ENCODE measurements at places on chromosomes 16 and 17.

DNA sequence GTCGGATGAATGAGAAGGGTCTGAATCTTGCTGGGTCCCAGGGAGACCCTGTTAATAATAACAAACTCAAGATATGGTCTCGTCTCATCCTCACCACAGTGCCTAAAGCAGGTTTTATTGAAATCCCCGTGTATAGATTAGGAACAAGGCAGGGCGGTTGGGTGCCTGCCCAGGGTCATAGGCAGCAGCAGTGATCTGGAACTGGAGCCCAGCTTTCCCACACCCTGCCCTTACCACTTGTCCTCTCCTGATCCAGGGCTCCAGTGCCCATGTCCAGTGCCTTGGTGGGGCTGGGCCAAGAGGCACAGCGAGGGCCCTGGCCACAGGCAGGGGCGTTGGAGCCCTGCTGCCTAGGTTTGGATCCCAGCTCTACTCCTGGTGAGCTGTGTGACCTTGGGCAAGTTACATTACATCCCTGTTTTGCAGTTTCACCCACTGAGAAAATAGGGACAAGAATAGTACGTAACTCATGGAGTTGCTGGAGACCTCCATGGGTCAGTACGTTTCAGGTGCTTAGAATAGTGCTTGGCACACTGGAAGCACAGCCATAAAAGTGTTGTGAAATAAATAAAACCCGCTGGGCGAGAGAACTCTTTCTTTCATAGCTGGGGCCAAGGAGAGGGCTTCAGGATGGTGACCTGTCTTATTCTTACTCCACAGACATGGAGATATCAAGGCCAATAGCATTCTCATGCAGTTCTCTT, 13.9 kb downstream of the SOCS3 start:
- no peak for DNase-seq

GRCh38 chr17:3964203-3965117, at the start of gene ATP2A3:
TSS of gene ATP2A3 (minus strand) at chr17:3964437. CDS start at chr17:3964291, 146 bp downstream.
- peak; percentile 60 for DNase-seq

DNA sequence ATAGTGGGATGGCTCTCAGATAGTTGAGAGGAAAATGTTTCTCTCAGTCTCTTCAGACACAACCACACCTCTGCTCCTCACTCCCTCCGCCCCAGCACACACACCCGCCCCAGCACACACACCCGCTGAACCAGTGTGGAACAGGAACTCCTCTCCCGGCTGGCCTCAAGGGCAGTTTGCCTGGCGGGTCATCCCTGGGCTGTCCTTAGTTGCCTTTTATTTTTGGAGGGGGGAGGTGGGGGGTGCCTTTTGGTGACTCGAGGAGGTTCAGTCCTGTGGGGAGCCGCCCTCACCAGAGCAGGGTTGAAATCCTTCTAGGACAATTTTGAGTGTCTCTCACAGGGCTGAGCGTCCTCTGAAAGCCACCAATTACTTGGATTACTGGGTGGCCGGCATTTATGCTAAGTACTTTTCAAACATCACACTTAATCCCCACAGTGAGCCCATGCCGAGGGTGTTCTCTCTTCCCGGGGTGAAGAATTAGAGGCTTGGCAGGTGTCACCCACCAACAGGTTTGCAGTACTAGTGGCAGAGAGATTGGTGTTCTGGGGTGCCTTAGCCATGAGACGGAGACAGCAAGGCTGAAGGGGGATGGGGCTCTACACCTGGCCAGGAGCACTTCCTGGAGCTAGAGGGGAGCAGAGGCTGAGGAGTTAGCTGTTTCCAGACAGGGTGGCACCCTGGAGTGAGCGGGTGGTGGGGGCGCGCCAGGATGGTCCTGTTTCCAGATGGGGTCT, 2.8 kb downstream of the RASD1 start:
- no peak for DNase-seq

DNA sequence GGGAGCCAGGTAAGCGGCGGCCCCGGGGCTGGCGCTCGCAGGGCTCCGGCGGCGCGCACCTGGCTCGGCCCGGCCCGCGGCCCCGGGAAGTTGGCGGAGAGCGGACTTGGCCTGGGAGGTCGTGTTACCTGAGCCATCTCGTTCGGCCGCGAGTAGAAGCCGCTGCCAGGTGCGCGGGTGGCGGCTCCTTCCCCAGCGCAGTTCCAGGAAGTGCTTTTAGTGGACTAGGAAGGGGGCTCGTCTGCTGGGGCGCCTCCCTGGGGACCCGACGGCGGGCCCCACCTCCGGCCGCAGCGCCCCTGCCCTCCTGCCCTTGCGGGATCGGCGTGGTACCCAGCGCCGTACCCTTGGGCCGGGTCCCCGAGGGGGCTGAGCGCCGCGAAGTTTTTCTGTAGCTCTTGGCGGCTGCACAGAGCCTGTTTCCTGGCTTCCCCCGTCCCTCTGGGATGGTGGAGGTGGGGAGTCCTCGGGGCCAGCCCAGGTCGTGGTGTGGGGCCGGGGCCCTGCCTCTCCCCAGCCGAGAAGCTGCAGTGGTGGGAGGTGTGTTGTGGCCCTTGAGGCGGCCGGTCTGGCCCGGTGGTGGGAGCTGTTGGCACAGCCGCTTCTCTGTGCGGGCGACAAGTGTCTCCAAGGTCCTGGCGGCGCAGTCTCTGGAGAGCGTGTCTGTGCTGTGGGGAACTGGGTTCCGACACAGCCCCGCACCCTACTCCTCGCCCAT, 96.9 kb downstream of the RAB11FIP4 start:
- DNase-seq = no peak

DNA sequence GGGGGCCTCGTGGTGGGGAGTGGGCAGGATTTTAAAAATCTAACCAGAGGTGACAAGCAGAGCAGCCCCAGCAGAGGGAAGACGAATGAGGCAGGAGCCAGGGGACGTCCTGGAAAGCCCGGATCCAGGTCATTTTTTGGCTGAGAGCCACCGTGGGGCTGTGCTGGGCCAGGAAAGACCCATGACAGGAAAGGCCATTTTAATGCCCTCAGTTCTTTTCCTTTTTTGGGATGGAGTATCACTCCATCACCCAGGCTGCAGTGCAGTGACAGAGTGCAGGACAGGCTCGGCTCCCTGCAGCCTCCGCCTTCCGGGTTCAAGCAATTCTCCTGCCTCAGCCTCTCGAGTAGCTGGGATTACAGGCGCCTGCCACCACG, 30.5 kb upstream of the JPH3 start:
- DNase-seq = no peak

DNA sequence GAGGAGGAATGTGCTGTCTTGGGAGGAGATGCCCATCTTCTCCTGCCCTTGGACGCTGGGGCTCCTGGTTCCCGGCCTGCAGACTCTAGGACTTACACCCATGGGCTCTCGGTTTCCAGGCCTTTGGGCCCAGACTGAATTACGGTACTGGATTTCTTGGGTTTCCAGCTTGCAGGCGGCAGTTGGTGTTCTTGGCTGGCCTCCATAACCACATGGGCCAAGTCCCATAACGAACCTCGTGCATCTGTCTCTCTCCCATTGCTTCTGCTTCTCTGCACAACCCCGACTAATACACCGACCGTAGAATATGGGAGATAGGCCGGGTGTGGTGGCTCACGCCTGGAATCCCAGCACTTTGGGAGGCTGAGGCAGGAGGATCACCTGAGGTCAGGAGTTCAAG, 162.6 kb downstream of the SDK2 start:
- DNase-seq = no peak

DNA sequence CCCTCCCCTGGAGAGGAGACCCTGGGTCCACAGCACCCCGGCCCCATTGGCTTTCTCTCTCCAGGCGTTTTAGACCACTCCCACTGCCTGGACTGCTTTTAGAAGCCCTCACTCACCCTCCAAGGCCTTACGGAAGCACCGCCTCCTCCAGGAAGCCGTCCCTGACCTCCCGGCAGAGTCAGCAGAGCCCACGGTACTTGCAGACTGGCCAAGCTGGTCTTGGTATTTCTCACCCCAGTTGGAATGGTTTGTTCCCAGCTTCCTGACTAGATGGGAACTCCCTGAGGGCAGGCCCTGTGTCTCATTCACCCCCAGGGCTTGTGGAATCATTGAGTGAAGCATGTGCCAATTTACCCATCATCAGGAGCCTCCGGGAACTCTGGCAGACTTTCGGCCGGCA, 9.2 kb downstream of the SCGB1C2 start:
- DNase-seq = no peak

- no peak for DNase-seq
Observed at GRCh38 chr17:76398523-76399174, 14.2 kb downstream of the SPHK1 start.

- peak; percentile 25 for DNase-seq
Observed at GRCh38 chr16:88430524-88431446, 22.3 kb upstream of the ZFPM1 start.

DNA sequence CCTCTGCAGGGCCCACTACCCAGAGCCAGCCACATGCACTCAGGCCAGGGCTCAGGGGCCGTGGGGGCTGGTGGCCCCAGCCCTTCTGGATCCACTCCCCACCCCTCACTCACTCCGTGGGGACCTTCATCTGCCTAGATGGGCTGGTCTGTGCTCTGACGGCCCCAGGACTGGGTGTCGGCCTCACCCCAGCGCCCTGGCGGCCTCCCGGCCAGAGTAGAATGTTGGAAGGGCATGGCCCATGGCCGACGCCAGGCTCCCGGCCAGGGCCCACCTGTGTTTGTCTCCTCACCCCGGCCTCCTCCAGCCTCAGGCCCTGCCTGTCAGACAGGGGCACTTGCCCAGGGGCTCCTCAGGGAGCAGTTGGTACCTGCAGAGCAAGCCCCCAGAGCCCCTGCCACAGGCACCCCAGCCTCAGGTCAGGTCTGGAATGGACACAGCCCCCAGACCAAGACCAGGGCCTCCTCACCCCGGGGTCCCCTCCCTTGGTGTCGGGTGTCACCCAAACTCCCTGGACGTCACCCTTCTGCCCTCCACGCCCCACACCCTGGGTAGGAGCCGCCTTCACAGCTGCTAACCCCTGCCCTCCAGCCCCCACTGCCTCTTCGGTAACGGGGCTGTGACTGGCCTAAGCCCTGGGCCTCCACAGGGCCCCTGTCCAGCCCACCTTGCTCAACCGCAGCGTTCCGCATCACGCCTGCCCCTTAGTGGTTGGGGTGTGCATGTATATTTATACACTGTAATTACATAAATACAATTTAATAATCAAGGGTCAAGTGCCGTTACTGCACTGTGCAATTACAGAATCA, 3.0 kb upstream of the CDH15 start:
- no peak for DNase-seq

GRCh38 chr16:4510747-4511426, 27.7 kb downstream of the CDIP1 start:
- no peak for DNase-seq

DNA sequence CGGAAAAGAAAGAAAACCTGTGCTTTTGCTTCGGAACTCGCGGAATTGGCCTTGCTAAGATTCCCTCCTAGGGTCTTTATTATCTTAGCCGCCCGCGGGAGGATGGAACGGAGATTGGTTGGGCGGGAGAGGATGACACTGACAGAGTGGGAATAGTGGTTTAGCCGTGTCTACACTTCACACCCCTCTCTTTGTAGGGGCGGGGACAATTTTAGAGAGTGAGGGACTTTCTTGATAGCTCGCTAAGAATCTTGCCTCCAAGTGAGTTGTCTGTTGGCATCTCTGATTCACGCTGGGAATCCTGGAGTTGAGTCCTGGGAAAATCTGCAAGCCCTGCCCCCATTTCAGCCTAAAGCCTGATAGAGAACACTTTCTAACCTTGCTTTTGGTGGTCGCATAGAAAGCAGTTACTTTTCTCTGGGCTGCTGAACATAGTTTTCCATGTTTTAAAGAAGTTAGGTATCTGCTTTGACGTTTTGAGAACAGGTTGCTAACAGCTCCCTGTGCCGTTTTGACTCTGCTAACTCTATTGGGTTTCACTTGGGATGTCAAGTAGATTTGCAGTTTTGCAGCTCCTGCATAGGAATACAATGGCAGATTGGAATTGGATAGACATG, 697 bp downstream of the NOL11 start:
- DNase-seq = peak; percentile 23

DNA sequence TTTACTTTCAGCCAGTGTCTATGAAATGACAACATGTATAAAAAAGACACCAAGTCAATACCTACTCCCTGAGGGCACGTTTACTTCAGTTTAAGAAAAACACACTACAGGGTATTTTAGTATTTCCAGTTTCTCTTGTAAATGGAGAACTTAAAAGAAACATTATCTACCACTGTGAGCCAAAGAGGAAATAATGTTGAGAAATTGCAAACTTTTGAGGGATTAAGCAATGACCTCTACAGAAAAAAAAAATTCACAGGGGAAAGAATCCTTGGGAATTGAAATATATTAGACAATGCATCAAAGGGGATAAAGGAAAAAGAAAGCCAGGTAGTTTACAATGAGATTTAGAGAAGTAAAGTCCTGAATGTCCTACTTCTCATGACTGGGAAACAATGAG, 126.0 kb downstream of the KCNJ2 start:
- no peak for DNase-seq

DNA sequence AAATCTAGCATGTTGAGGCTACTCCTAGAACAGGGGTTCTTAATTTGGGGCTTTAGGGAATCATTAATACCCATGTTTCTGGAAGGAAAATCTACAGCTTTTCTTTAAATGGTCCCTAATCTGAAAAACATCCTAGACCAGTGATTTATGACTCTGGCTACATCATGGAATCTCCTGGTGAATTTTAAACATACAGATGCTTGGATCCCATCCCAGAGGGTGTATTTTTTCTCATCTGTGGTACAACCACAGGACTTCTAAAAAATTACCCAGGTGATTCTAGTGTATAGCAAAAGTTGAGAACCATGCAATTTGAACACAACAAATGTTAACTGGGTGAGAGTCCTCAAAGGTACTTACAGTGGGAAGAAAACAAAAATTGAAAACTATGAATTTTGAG, 41.5 kb downstream of the KANSL1 start:
- DNase-seq = no peak

DNA sequence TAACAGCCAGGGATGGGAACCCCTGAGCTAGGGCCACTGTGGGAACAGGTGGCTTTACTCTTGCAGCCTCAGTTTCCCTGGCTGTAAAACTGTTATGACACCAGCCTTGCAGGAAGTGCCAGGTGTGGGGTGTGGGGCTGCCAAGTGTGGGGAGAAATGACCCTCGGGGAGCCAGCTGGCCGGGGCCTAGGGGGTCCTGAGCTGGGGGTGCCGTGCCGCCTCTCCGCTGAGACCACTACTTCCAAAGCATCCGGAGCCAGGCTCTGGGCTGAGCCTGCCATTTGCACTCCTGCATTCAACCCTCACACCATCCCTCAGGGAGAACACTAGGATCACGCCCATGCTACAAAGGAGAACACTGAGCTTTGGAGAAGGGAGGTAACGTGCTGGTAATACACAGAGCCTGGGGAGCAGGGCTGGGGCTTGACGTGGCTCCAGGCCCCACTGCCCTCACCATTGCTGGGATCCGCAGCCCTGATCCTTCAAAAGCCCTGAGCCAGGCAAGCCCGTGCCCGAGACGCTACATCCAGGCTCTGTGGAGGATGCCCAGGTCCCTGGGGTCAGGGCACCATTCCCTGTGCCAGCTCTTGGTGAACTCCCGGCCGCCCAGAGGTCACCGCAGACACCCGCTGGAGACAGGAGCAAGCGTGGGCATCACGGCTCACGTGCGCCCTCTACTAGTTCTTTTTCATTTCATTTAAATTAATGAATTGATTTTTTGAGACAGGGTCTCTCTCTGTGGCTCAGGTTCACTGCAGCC, 28.8 kb upstream of the GINS2 start:
- DNase-seq = peak; percentile 41

DNA sequence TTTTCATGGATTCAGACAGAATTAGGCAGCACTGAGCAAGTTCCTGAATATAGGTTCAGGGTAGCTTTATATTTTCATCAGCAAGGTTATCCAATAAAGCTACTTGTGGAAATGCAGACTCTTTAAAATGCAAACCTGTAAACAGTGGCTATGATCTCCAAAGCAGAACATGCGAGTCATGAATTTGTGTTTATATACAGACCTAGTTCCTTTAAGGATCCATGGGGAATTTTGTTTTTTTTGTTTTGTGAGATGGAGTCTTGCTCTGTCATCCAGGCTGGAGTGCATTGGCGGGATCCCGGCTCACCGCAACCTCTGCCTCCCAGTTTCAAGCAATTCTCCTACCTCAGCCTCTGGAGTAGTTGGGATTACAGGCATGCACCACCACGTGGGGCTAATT, 14.8 kb downstream of the CLEC16A start:
- DNase-seq = no peak
